ENCODE measurements at places on chromosomes 13 and 19.

- DNase-seq, result no peak
Measured at GRCh38 chr13:77514336-77514726, 21.2 kb upstream of the SCEL start.

- no peak for DNase-seq
Measured at GRCh38 chr19:43690890-43691289, 20.9 kb upstream of the PLAUR start.

DNA sequence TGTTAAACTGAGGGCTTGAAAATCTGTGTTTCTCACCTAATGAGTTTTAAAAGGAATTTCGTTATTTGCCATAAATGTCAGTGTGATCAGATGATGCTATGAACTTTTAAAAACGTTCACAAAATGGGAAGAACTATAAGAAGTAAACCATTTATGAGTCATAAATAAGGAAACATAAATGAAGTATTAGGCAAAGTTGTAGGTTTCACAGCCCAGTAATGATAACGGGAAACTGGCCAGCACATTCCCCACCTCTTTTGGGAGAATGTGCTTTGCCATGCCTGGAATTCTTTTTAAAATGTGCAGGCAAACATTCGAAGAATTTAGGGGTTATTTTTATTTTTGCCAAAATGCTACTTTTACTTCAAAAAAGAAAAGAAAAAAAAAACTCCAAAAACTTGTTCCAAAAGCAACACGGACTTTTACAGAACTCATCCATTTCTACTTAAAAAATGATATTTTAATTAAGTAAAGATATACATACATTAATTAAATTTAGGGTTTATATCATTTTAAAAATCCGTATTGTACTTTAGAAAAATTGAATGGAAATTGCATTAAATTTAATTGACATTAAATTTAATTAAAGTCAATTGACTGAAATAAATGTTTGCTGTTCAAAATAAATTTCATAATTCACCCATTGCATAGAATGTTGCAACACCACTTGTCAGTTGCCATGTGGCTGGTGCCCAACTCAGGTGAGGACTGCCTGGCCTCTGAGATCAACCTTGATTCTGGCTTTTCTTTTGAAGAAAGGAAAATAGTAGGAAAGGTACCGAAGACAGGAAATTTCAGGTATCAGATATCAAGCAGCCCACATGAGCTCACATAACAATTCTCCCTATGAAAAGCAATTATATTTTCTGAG is 1198.5 kb downstream of the EFNB2 start:
- no peak for DNase-seq

- DNase-seq, result no peak
Measured at GRCh38 chr13:46844431-46844830, 47.5 kb upstream of the ESD start.

- DNase-seq, result no peak
Measured at GRCh38 chr19:7168941-7169340, 99.4 kb downstream of the ZNF557 start.

DNA sequence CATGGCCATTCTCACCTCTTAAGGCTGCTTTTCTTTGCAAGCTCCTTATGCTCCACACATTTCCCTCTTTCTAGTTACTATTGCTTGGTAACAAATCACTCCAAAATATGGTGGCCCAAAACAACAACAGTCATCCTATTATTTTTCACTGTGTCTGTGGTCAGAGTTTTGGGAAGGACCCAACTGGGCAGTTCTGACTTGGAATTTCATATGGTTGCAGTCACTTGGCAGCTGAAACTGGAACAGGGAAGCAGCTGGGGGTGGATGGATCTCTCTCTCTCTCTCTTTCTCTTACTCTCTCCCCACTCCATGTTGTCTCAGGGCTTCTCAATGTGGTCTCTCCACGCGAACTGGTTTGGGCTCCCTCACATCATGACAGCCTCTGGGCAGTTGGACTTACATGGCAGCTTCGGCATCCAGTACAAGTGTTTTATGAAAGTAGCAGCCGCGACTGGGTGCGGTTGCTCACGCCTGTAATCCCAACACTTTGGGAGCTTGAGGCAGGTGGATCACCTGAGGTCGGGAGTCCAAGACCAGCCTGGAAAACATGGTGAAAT is 39.6 kb downstream of the NUMBL start:
- DNase-seq, result peak; percentile 85

GRCh38 chr19:55176076-55176475 is 4.0 kb downstream of the SYT5 start:
- DNase-seq, result no peak

DNA sequence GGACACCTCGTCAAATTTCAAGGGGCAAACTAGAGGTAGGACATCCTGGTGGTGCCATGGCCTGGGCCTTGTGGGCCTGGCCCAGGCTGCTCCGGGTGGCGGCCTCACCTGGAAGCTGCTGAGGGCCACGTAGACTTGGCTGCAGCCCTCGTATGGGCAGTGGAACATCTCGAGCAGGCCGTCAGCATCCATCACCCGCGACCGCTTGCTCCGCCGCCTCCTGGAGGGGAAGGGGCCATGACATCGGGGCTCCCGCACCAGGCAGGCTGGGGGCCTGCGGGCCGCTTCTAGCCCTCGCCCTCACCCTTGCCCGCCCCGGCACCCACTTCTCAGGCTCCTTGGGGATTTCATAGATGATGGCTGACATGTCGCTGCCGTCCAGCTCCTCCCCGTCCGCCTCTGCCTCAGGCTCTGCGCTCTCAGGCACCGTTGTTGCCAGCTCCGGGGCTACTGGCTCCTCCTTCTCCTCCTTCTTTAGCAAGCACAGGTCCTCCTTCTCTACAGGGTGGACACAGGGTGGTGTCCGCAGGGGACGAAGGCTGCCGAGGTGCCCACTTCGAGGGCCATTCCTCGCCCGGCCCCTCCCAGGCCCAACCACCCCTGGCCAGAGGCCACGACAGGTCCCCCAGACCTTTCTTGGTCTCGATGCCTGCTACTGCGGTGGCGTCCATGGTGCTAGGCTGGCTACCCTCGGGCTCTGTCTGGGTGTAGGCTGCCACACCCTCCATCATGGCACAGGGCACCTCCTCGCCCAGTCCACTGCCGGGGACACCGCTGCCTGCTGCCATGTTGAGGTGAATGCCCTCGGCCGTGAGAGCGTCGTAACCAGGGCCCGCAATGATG is 6.0 kb upstream of the ELAVL3 start:
- DNase-seq, result no peak

DNA sequence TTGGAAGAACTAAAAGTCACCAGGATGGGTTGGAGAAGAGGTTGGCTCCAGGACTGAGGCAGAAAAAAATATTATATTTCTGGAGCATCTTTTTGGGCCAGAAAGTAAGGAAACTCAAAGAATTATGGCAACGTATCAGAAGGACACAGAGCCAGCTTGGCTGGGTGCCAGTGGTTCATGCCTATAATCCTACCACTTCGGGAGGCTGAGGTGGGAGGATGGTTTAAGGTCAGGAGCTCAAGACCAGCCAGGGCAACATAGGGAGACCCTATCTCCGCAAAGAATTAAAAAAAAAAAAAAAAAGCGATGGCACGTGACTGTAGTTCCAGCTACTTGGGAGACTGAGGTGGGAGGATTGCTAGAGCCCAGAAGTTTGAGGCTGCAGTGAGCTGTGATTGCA is 108.1 kb downstream of the GADD45B start:
- peak; percentile 39 for DNase-seq

DNA sequence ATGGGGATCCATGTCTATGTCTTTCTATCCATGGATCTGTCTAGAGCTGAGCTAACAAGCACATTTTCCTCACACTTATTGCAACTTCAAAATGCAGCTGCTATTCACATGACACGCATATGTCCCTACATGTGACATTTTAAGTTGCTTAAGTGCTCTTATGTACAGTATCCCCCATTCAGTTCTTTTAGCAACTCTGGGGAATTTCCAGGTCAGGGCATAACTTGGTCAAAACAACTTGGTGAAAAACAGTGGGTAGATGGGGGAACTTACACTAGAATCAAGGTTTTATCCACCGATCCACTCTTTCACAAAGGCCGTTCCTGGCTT is 73.0 kb downstream of the COL4A1 start:
- DNase-seq, result no peak

DNA sequence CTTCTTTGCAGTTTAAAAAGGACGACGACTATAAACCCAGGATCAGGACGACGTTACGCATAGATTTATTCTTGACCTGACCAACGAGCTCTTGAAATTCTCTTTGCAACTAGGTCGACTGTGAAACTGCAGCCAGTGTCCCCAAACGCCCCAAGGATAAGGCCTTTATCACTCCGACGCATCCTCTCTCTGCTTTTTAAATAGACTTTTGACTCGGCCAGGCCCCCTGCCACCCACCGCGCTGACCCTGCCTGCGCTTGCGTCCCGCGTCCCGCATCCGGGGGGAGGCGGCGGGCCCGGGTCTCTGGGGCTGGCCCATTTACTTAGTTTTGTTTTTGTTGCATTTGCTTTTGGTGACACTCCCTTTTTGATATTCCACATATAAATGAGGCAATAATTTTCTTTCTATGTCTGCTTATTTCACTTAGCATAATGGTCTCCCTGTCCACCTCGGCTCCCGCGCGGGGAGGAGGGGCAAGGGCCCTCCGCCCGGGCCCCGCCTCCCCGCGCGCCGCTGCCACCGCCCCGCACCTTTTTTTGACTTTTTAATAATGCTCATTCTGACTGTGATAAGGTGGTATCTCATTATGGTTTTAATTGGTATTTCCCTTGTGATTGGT is 17.4 kb downstream of the RB1 start:
- DNase-seq, result no peak

- no peak for DNase-seq
Measured at GRCh38 chr13:24178847-24179485, 18.4 kb downstream of the SPATA13 start.

DNA sequence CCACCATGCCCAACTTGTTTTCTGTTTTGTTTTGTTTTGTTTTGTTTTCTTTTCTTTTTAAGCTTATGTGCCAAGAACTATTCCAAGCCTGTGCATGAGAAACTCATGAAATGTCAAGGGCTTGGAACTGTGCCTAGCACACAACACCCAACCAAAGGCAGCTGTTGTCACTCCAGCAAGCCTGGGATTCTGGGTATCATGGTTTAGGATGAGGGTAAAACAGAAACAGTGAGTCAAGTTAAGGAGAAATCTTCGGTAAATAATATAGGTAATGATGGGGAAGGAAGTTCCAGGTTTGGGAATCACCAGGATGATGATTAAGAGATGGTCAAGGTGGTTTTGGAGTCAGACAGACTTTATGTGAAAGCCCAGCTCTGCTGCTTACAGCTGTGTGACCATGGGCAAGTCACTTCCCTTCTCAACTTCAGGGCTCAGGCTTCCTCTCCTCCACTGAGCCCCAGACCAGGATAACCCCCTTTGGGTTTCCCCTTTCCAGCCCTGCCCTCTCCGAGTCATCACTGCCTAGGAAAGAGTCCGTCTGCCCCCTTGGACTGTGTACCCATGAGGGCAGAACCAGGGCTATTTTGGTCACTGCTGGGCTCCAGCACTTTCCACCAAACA is 5.0 kb downstream of the PVR start:
- no peak for DNase-seq

GRCh38 chr19:53554804-53555203 is 16.9 kb downstream of the ZNF331 start:
- no peak for DNase-seq

- no peak for DNase-seq
Measured at GRCh38 chr19:4987256-4987655, 18.3 kb downstream of the KDM4B start.

DNA sequence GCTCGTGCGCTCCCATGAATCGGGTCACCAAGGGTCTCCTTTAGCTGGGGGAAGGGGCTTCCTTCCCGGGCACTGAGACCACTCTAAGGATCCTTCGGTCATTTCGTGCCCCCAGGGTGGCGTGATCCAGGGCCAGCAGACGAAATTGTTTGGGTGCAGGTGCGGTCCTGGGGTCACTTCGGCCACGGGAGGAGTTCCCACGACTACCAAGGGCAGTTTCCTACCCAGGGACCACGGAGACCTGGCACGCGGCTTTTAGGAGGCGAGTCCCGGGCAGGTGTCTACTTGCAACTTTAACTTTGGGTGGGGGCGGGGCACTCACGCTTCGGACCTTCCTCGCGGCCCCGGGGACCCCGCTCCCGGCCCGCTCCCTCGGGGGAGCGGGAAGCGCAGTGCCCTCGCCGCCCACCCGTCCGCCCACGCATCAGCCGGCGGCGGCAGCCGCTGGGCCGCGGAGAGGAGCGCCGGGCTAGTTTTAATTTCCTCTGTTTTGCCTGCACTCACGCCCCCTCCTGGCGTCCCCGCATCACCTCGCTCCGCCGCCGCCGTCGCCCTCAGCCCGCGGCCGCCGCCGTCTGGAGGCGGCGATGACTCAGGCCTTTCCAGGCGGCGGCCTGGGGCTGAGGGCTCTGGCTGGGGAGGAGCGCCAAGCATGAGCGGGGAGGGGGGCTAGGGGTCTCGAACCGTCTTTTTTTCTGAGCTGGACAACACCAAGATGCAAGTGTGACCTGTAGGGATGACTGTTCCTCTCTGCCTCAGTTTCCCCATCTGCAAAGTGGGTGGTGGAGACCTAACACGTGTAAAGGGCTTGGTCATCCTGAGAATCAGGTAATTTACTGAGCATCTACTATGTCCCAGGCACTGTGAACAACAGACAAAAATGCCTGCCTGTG is 21.8 kb downstream of the OLFM2 start:
- peak; percentile 32 for DNase-seq

DNA sequence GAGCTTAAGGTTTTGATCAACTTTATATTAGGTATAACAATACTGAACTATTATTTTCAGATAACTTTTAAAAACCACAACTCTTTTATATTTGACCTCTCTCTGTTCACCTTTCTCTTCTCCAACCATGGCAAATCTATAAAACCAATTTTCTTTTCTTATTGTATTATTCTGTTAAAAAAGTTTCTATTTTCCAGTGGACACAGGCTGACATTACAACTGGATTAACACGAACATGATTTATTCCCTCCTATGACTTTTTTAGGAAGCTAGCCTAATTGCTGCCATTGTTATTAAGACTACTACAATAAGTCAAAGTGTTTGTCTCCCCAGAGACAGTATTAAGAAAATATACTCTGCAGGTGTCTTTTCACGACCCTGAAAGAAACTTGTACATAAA is 2291.1 kb upstream of the PCDH20 start:
- no peak for DNase-seq

DNA sequence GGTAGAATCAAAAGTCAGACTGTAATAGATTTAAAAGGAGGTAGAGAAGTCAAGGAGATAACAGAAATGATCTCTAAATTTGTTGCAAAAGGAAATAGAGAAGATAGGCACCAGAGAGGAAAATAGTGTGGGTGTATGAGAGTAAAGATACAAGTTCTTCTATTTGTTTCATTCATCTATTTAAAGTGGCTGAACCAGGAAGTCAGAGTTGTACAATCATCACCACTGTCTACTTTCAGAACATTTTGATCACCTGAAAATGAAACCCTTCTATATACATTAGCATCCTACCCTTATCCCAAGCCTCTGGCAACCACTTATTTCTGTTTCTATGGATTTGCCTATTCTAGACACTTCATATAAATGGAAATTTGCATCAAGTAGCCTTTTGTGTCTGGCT is 36.7 kb downstream of the INTS6 start:
- no peak for DNase-seq

DNA sequence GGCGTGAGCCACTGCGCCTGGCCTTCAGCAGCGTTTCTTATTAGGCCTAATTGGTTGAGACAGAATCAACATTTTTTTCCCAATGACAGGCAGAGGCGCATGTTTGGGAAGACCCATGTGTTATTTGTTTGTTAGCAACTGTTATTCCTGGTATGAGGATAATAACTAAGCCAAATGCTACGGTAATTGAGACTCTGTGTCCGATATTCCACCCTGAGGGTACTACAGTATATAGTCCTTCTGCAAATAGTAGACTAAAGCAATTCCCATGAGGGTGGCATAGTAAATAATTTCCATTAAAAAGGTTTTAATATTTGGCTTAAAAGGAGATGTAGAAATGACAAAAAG is 18.4 kb upstream of the CCL25 start:
- DNase-seq, result no peak
